GM13976 (cell line): ENCODE measurements at places on chromosomes 6 and 20.
A peak's percentile ranks its signal among the peaks of the same experiment; 100 is the strongest.

- DNase-seq: no peak
These were observed 71.4 kb downstream of the PLCB4 start for GRCh38 chr20:9140162-9140760.

DNA sequence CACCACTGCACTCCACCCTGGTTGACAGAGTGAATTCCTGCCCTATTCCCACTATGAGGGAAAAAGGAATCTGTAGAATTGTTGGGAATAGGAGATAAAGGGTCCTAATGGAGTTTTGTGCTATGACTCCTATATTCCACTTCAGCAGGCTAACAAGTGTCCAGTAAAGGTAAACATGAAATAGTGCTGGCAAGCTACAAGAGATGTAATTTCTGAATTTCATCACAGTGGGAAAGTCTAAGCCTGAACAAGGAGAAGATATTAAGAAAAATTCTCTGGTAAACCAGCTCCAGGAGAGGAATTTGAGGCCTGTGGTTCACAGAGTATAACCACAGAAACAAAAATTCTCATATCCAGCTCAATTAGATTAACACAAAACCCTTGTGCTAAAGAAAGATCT lies 10.3 kb upstream of the C6orf58 start:
- DNase-seq: no peak

DNA sequence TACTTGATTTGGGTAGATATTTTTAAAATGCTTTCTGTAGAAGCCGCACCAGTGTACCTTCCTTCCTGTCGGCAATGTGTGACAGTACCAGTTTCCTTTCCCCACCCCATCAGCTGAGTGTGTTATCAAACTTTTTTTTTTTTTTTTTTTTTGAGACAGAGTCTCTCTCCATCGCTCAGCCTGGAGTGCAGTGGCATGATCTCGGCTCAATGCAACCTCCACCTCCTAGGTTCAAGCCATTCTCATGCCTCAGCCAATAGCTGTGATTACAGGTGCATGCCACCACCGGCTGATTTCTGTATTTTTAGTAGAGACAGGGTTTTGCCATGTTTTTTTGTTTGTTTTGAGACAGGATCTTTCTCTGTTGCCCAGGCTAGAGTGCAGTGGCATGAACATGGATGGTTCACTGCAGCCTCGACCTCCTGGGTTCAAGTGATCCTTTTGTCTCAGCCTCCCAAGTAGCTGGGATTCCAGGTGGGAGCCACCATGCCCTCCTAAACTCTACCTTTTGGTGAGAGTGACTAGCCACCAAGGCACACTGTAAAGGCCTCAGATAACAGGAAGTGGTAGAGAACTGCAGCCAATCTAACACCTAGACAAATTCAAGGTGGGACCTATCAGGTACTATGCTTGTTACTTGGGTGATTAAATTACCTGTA lies 26.5 kb upstream of the ZBTB22 start:
- no peak for DNase-seq

DNA sequence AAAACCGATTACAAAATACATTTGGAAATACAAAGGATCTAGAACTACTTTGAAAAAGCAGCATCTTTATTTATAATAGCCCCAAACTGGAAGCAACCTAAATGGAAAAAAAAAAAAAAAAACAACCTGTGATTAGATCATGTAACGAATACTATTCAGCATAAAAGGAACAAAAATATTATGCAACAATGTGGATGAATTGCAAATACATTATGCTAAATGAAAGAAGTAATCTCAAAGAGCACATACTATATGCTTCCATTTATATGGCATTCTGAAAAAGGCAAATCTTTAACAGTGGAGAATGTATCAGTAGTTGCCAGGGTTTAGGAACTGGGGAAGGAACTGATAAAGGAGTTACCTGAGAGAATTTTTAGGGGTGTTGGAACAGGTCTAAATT lies 28.9 kb downstream of the IRAK1BP1 start:
- DNase-seq: no peak

DNA sequence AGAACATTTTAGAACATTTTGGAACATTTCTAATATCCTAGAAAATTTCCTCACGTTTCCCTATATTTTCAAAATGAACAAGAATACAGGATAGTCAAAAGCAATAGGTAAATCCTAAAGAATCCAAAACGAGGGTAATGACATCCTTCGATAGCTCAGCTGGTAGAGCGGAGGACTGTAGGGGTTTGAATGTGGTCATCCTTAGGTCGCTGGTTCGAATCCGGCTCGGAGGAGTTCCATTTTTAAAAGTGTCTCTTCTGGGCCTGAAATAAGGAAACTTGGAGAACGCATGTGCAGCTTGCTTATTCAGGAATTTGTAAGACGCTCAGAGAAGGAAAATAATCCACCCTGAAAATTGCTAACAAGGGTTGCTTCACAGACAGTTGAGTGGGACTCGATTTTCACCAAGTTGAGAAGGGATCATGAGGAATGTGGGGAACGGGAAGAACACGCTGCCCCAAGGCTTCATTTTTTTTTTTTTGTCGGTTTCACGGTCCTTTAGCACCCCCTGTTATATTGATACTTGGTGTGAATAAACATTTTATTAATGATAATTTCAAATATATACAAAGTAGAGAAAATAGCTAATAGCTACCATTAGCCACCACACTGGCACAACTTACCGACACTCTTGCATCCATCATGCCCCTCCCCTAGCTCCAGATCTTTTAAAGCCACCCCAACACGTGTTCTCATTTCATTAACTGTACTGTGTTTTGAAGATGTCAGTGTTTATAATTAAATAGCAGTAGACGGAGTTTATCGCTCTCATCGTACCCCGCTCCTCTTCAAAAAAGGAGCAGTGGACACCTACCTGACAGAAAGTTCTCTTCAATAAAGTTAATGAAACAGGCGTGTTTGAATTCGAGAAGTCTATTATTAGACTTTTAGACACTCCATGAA lies 1.8 kb upstream of the ABT1 start:
- DNase-seq: no peak

DNA sequence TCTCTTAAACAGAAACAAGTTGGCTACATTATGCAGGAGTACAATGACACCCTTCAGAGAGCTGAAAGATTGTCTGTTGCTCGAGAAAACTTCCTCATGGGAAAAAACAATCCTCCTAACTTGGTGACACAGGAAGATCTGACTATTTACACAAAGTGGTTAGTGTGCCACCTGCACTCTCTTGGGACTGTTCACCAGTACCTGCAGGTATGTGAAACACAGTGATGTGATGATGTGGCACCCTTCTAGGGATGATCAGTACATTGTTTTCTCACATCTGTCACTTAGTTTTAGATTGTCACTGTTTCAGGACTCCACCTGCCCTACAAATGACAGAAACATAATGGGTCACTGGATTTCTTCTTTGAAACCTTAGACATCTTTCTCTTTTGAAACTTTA lies 101.8 kb downstream of the CEP57L1 start:
- DNase-seq: no peak

GRCh38 chr6:26457264-26457805 lies 420 bp upstream of the BTN2A1 start:
- DNase-seq: no peak

DNA sequence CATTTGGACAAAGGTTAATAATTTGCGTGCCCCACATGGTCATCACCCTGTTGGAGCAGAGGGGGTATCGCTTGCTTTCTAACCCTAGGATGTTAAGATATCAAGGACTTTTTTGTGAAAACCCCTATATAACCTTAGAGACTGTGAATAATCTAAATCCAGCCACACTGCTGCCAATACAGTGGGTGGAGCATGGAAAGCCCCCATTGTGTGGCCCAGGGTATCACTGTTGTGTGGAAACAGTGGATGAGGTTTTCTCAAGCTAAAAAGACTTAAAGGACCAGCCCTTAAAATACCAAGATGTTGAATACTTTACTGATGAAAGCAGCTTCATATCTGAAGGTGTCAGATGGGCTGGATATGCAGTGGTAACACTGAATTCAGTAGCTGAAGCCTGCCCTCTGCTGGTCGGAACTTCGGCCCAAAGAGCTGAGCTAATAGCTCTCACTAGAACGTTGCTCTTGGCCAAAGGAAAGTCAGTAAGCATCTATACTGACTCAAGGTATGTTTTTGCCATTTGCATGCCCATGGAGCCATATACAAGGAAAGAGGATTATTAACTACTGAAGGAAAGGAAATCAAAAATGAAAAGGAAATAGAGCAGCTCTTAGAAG lies 695.2 kb downstream of the PHF3 start:
- DNase-seq: no peak

DNA sequence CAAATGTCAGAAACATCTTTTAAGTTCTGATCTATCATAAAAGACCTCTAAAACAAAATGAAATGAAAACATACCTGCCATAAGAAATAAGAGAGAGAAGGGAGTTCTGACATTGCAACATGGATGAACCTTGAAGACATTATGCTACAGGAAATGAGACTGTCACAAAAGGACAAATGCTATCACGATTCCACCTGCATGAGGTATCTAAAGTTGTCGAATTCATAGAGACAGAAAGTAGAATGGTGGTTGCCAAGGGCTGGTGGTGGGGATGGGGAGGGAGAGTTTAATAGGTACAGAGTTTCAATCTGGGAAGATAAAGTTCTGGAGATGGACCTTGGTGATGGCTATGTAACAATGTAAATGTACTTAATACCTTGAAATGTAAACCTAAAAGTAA lies 3.3 kb downstream of the EZR start:
- no peak for DNase-seq

- peak; percentile 79 for DNase-seq
These were observed 64.1 kb upstream of the BEND6 start for GRCh38 chr6:56890683-56891429.

DNA sequence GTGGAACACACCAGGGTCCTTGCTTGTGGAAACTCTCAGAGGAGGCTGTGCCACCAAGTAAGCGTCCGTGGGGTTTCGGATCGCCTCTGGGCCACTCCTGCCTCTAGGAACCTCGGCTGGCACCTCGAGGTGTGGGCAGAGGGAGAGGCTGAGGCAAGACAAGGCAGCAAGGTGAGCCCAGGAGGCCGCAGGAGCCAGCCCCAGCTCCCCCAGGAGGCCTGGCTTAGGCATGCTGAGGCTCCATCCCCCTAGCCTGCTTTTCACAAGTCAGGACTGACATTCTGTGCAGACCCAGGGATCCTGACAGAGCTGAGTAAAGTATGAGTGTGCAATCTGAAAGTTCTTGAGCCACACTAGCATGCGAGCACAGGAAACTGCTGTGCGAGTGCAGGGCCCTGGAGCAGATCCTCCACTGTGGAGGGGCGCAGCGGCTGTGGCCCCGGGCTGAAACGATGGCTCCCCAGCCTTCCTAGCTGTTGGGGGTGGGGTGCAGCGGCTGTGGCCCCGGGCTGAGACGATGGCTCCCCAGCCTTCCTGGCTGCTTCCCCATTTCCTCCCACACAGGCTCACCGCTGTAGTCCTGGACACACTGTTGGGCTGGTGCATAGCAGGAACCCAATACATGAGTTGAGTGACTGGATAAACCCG lies 75.2 kb upstream of the CD93 start:
- DNase-seq: peak; percentile 46

- no peak for DNase-seq
These were observed 108.7 kb downstream of the GPX5 start for GRCh38 chr6:28634411-28634760.

DNA sequence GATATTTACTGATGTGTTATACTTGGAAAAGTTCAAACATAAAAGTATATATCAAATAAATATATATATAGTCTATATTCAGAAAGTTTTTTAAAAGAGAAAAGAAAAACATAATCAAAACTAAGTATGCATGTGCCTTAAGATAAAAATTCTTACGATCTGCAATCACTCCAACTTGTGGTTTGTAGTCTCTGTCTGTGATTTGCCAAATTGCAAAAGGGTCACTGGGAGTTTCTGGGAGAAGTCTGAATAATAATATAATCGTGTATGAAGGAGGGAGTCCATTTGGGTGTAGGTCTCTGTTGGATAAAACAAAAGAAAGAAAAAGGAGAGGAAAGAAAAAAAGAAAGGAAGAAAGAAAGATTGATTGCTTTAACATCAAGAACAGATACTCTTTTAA lies 92.4 kb downstream of the COL12A1 start:
- DNase-seq: no peak

DNA sequence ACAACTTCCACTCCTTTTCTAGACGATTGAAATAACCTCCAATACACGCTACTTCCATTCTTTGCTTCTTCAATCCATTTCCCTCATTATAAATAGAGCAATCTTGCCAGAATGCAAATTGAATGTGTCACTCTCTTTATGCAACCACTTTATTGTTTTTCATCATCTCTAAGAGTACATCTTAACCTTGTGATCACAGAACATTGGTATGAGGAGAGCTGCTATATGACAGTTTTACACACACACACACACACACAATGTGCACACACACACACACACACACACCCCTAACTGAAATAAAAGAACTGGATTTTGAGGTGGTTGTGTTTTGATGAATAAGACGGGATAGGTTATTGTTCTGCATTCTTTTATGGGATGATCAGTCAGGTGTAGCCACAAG lies 187.0 kb downstream of the HDGFL1 start:
- DNase-seq: no peak

GRCh38 chr20:3592931-3593330 lies 70.3 kb downstream of the GFRA4 start:
- no peak for DNase-seq

DNA sequence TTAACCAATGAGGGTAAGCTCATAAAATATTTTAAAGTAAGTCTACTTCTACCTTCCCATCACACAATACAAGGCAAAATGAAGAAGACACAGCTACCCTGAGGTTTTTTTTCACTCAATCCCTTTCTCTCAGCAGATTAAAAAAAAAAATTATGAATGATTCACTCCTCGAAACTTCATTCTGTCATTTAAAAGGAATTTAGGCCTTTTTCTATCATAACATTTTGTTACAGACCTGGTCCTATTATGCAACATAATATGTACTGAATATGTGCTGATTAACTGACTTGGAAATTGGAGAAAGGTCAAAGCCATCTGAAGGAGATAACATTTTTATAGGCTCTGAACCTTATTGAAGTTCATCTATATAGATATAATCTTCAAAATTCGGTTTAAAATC lies 45.5 kb downstream of the PRL start:
- no peak for DNase-seq

GRCh38 chr20:22512911-22513489 lies 71.4 kb downstream of the FOXA2 start:
- no peak for DNase-seq

DNA sequence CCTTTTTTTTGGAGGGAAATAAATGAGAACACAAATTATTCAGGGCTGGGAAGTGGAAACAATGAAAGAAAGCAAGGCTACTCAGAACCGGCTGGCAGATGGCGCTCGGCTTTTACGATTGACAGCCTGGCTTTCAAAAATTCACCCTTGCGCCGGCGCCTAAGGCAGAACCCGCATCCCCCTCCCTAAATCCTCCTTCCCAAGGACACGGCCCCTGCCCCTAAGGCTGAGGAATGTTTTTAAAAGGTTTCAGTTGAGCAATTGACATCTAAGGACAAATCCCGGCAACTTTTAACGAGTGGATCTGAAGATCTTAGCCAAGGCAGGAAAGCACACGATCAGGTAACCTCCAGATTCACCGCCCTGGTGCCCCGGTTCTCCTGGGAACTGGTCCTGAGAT lies 16.3 kb downstream of the GNAS start:
- DNase-seq: no peak

DNA sequence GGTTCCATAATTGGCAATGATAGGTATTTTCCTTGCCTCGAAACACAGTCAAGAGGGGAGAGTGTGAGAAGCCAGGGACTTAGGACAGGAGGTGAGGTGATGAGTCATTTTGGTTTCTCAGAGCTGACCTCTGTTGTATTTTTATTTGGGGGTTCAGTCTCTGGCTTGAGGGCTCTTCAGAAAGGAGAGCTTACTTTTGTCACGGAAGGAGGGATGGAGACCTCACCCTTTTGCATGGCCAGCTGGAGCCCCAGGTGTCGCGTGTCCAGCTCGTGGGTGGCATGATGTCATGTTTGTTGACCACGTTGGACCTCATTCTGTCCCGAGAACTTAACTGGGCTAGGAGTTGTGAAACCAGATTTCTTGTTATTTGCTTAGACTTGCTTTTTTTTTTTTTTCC lies 293.9 kb downstream of the QKI start:
- DNase-seq: peak; percentile 63
